ENCODE measurements at places on chromosomes 11 and 22.

GRCh38 chr11:1381793-1382425 is 7.8 kb upstream of the BRSK2 start:
- DNase-seq: no peak

GRCh38 chr11:117039900-117040299 is 58.3 kb downstream of the SIK3 start:
- DNase-seq: peak; percentile 47

DNA sequence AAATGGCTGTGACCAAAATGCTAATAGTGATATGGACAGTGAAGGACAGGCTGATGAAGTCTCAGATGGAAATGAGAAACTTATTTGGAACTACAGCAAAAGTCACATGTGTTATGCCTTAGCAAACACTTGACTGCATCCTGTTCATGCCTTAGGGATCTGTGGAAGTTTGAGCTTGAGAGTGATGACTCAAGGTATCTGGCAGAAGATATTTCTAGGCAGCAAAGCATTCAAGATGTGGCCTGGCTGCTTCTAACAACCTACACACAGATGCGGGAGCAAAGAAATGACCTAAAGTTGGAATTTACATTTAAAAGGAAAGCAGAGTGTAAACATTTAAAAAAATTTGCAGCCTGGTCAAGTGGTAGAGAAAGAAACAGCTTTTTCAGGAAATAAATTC is 28.1 kb upstream of the CD81 start:
- DNase-seq: no peak

DNA sequence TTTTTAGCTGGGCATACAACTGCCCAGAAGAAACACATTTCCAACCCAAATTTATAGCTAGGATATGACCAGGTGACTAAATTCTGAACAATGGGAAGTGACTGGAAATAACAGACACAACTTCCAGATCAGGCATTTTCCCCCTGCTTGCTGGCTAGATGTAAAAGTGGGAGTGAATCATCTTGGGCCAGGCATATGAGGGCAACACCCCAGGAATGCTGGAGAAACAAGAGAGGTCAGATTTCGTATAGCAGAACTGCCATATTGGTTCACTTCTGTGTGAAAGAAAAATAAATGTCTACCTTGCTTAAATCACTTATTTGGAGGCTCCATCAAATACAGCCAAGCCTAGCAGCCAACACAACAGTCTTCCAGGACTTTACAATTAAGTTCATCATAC is 7.4 kb downstream of the ATL3 start:
- DNase-seq: no peak

- DNase-seq: no peak
Observed at GRCh38 chr11:4704054-4704789, at the start of gene MMP26. Gene MMP26, plus strand, starts transcription at chr11:4704784.

DNA sequence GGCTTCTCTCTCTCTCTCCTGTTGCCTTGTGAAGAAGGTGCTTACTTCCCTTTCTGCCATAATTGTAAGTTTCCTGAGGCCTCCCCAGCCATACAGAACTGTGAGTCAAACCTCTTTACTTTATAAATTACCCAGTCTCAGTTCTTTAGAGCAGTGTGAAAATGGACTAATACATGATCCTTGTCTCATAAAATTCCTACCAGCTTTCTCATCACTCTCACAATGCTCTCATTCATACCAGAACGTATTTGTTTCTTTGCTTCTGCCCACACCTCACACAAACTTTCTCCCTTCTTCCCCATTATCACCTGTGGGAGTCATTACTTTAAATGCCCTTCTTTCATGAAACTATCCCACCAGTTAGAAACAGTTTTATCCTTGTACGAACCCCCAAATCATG is 62.7 kb upstream of the ARHGAP42 start:
- no peak for DNase-seq

DNA sequence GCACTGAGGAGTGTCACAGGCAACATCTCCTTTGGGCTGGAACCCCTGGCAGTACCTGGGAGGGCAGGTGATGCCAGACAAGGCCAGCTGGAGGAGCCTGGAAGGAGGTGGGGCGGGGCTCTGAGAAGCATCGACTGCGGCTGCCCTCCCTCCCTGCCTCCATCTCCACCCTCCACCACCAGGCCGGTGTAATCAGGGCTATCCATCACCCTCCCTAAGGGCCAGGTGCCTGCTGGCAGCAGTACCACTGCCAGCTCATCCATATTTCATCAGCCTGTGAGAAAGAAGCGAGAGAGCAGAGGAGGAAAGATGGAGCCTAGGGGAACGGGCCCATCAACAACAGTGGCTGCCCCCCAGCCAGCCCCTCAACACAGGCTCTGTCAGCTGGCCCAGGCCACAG is 51.4 kb upstream of the RASD2 start:
- no peak for DNase-seq

DNA sequence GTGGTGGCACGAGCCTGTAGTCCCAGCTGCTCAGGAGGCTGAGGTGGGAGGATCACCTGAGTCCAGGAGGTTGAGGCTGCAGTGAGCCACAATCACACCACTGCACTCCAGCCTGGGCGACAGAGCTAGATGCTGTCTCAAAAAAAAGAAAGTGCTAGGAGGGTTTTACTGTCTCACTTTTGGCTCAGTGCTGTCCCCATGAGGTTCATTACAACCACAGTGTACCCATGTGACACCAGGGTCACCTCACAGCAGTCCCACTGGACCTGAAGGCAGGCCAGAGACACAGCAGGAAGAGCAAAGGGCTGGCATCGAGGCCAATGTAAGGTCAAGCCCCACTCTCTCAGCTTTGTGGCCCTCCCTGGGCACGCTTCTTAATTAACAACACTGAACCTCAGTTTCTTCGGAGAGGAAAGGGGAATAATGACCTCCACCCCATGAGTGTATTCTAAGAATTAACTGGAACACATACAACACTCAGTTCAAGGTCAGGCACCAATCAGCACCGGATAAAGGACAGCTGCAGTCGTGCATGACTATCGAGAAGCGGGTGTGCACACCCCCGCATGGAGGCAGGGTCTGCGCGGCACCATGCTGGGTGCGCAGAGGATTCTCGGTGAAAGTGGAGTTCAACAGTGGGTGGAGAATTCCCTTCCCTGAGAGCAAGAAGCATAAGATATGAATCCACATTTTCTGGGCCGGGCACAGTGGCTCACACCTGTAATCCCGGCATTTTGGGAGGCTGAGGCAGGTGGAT is 30.9 kb upstream of the BAIAP2L2 start:
- DNase-seq: no peak

GRCh38 chr11:118267486-118267885 is 3.4 kb upstream of the MPZL2 start:
- no peak for DNase-seq

- DNase-seq: no peak
Observed at GRCh38 chr11:70636659-70637058, 238.3 kb downstream of the CTTN start.

GRCh38 chr11:95335989-95336388 is 105.0 kb upstream of the SESN3 start:
- DNase-seq: no peak

- DNase-seq: no peak
Observed at GRCh38 chr11:41675205-41675604, 215.8 kb upstream of the LRRC4C start.

DNA sequence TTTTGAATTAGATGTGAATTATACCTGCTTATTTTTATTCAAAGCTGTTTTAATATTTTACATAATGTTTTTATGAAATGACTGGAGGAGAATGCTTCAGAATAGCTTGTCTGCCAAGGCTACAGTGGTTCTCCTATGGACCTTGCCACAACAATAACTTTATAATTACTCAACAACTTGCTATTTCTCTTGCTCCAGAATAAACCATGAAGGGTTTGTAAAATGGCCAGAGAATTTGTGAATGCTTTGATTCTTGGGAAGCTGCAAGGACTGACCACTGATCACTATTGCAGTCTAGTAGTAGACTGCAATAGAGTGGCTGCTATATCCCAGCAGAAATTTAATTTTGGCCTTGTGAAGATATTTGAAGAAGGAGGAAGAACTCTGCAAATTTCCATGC is 199.7 kb downstream of the FAT3 start:
- no peak for DNase-seq

DNA sequence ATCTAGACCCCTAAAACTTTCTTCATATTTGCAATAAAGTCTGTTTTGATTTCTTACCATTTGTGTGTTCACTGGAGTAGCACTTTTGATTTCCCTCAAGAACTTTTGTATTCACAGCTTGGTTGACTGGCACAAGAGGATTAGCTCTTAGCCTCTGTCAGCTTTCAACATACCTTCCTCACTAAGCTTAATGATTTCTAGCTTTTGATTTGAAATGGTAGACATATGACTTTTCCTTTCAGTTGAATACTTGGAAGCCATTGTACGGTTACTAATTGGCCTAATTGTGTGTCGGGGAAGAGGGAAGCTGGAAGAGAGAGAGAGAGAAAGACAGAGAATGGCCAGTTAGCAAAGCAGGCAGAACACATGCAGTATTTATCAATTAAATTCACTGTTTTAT is 180.5 kb downstream of the ARHGAP42 start:
- DNase-seq: no peak

DNA sequence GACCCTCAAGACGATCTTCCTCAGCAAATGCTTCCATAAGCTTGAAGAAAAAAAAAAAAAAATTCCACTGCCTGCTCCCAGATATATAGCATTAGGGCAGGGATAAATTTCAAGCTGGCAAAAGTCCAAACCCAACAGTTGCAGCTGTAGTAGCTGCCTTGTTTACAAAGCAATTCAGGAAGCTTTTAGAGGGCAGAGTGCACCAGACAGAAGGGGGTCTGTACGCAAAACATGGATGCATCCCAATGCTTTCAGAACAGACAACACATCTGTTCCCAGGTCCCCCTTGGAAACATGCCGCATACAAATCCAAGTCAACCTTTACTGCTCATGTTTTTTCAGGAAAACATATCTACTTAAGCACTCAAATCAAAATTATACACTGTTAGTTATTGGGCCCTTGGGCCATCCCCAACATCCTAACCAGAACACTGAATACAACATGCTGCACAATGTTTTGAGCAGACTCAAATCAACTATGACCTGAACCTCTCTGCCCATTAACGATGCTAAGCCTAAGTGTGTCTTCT is 94.5 kb downstream of the CADM1 start:
- no peak for DNase-seq

DNA sequence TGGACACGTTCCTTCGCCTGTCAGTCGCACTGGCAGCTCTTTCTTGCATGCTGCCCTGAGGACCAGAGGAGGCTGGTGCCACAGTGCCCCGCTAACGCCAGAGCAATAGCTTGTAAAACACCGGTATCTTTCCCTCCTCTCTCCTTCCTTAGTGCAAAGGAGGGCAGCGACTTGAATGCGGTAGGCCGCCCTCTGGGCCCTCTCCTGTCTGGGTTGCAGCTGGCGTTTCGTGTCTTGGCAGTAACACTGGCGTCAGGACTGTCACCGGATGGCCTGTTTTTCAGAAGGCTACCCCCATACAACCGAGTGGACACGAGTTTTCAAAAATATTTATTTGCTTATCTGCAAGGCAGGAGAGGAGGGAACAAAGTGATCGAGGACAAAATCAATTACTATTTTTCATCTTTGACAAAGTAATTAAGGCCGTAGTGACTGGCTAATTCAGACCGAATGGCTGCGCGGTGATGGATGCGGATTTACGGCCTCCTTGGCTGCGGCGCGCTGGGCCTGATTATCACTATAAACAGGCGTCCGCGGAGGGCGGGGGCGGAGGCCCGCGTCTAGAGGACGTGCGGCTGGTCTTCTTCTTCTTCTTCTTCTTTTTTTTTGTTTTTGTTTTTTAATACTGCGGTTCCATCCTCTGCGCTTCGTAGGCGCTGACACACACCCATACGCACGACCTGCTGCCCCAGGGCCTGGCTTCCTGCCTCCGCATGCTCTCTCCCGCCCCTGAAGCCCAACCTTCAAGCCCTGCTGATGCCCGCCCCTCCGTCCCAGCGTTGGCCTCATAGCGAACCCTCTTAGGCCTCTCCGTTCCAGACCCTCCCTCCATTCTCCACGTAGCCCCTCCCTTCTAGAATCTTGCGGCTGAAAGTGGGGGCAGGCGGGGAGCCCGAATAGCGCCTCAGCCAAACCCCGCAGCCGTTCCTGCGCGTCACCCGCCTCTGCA is 2.9 kb upstream of the SLC6A5 start:
- DNase-seq: no peak

DNA sequence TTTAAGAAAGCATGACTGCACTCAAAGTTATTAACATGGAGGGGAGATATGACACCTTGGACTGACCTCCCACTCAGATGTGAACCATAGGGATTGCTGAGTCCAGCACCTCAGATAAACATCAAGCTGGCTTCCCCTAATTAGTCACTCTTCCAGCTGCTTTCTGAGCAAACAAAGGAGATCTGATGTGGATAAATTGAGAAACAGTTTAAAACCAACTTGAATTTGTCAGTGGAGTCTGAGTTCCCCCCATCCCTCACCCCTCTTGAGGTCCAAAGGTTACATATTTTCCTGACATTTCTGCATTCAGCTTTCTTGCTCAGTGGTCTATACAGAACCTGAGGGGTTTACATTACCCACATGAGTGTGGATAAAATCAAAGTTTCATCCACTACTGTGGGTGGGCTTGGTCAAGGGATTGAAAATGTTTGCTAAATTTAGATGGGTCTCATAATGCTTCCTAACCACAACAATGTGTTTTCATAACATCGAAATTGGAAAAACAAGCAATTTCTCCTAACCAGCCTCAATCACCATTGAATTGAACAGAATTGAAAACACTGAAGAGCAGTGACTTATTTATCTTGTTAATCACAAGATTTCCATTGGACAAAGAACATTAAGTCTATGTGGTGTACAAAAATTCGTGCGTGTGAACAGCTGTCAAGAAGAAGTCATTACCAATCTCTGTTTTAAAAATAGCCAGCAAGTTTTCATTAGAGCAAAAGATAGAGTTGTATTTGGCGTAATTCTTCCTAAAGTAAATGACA is 292.3 kb downstream of the METTL15 start:
- DNase-seq: no peak

DNA sequence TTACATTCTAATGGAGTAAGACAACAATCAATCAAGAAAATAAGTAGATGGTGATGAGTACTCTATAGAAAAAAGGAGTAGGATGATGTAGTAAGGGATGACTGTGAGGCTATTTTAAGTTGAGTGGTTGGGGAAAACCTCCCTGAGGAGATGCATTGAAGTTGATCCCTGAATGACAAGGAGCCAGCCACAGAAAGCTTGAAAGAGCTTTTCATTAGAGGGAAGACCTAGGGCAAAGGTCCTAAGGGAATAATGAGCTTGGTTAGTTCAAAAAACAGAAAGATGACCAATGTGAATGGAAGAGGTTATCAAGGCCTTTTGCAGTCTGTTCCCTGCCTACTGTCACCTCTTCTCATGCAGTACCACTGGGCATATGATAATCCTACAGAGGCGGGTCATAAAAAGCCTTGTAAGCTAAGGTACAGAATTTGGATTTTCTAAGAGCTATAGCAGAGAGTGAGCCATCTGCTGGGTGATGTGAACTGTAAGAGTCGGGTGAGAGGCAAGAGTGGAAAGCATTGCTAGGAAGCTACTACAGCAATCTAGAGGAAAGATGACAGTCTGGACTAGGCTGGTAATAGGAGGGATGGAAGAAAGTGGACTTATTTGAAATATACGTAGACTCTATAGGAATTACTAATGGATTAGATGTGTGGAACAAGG is 3.1 kb downstream of the PPP2R1B start:
- DNase-seq: no peak

- DNase-seq: no peak
Observed at GRCh38 chr11:279040-279965, 1.1 kb downstream of the NLRP6 start.

- no peak for DNase-seq
Observed at GRCh38 chr11:66343176-66343575, 1.7 kb downstream of the BRMS1 start.
